ENCODE measurements at places on chromosomes 5 and 9. TPM values are rescaled to one million over a fixed set of nuclear protein-coding genes. Genes with fewer than 3 reads are reported as not detected.

Gene PARP8
- 11.9 TPM for total RNA-seq

Gene DRD1
- not detected for total RNA-seq

Gene ABL1
- 126 TPM for total RNA-seq

Gene GIN1
- 6.5 TPM for total RNA-seq

Gene MGAT1
- total RNA-seq, result 78.3 TPM

Gene IRX2
- total RNA-seq, result 9.6 TPM

Gene SLC36A3
- total RNA-seq, result not detected

Gene PTGDS
- 4.8 TPM for total RNA-seq

Gene ANKRD33B
- total RNA-seq, result 5.9 TPM

Gene ZNF346
- total RNA-seq, result 13.1 TPM

Gene TOR4A
- total RNA-seq, result 16.0 TPM

Gene WNT8A
- total RNA-seq, result not detected

Gene SEMA5A
- total RNA-seq, result 11.0 TPM

Gene SLC6A18
- not detected for total RNA-seq

Gene FABP6
- total RNA-seq, result not detected

Gene LRRC26
- total RNA-seq, result not detected

Gene ACTBL2
- total RNA-seq, result not detected

Gene LECT2
- total RNA-seq, result not detected

Gene GFI1B
- not detected for total RNA-seq

Gene SV2C
- total RNA-seq, result not detected

Gene RBM27
- 31.7 TPM for total RNA-seq
